Hypothalamus (tissue), 51 donors: ENCODE measurements at places on chromosomes 5 and 9.
A peak's percentile ranks its signal among the peaks of the same experiment; 100 is the strongest.

DNA sequence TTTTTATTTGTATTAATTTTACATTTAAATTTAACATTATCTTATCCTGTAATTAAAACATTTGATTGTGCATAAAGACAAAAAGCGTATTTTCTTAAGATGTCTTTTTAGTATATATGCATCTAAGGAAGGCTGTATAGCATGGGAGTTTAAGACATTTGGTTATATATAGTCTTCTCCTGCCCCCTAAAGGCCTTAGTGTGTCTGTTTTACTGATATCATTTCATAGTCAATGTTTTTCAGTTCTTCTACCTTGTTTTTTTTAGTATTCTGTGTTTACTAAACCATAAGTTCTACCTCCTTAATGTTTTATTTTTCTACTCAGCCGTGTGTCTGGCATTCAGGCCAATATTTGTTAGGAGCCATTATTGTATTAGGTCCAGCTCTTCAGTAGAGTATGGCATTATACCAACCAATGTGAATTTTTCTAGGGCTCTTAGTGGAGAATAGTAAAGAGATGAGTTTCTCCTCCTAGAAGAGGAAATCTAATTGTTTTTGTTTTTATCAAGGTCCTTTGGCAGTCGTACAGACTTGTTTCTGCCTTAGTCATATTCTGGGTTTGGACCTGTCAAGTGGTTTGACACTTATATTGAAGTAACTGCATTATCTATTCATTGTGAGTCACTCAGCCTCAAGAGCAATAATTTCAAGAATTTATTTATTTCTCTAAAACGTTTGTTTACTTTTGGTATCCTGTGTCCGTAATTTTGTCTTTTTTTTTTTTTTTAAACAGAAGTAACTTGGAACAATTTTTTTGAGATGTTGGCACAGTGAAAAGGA is 74.8 kb downstream of the SLF1 start:
- DNase-seq: no peak

- DNase-seq: no peak
Observed at GRCh38 chr9:9913276-9913832, 699.4 kb downstream of the PTPRD start.

GRCh38 chr5:179243333-179243732 is 101.9 kb downstream of the ADAMTS2 start:
- DNase-seq: peak; percentile 88

GRCh38 chr9:90044710-90045151 is 439.9 kb downstream of the GADD45G start:
- no peak for DNase-seq

DNA sequence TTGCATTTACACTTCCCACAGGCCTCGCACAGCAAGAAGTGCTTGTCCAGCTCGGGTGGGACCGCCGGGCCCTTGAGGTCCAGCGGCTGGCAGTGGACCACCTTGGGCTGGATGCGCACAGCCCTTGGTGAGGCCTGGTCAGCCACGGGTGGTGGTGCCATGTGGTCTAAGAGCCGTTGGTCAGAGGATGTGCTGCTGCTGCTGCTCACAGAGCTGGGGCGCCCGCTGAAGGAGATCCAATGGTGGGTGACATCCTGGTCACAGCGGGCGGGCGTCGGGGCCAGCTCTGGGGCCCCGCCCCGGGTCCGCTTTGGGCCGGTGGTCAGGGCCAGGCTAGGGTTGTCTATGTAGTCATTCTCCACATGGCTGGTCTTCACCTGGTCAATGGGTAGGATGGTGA is 10.2 kb downstream of the SPRY4 start:
- no peak for DNase-seq

DNA sequence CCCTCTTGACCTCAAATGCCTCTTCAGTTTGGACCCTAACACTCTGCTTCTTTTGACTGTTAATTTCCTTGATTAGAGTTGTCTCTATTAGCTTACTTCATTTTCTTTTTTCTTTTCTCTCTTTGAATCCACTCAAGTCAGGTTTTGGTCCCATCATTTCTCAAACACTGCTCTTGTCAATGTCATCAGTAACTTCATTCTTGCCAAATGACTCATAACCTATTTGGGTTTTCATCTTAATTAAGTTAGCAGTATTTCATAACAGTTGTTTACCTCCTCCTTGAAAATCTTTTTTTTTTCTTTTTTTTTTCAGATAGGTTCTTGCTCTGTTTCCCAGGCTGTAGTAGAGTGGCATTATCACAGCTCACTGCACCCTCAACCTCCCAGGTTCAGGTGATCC is 119.6 kb downstream of the PARP8 start:
- no peak for DNase-seq

DNA sequence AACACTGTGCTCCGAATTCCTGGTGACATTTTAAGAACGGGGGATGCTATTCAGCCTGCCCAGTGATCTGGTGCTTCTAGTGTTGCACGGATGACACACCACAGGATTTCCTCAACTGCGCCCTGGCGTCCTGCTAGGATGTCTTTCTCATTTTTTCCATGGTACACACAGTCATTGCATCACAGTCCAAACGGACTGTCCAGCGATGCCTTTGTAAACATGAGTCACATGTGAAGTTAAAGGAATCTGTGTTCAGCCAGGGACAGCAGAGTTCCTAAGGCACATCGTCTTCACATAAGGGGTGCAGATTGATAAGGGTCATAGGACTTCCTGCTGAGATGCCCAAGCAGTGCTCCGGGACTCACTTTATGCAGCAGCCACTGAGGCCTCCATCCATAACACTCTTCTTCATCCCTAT is 9.3 kb upstream of the PTPN3 start:
- DNase-seq: no peak

GRCh38 chr5:149215478-149216090 is 56.1 kb upstream of the AFAP1L1 start:
- no peak for DNase-seq

GRCh38 chr5:128844354-128844923 is 120.8 kb upstream of the SLC27A6 start:
- DNase-seq: no peak

GRCh38 chr5:125981016-125981415 is 442.2 kb upstream of the GRAMD2B start:
- DNase-seq: no peak

DNA sequence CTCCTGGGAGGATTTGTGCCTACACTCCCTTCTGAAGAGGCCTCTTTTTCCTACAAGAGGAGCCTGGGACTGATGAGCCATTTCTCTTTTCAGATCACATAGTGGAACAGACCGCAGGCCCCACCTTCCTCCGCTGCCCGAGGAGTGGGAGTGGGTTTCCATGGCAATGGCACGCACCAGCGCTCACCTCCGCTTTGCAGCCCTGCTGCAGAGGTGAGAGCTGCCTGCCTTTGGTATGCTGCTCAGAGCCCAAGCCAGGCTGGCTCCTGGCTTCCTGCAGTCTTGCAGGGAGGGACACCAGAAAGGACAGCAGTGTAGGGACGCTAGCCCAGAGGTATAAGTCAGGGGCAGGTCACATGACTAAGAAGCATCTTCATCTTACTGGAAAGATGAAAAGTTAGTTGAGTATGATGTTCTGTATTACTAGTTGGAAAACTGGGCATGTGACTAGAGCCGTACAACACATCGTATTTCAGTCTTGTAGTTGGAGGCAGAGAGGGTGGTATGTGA is 12.4 kb downstream of the PTTG1 start:
- peak; percentile 38 for DNase-seq

- DNase-seq: no peak
Observed at GRCh38 chr5:102753889-102754766, 977 bp upstream of the PAM start.

DNA sequence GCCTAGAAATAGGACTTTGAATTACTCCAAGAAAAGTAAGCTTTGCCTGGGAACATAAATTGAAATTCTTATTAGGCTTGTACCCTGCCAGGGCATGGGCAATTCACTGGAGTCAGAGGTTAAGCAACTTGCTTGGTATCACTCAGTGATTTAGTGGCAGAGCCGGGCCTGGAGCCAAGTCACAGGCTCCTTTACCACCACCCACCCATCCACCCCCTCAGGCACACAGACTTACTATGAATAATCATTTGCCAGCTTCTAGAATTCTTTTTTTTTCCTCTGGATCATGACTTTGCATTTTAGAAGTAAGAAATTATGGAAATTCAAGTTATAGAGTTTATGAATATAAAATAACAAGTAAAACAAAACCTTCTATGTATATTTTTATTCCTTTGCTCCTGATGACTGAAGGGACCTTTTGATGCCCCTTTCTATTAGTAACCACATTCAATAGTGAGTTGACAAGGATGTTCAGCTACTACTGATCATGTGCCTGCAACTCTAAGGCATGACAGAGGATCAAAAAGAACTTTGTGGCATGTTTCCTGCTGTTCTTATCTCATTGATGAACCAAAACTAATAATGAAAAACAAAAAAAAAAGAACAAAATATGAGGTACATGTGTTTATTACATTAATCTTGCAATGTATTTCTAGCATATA is 614.7 kb downstream of the TLR4 start:
- DNase-seq: no peak

DNA sequence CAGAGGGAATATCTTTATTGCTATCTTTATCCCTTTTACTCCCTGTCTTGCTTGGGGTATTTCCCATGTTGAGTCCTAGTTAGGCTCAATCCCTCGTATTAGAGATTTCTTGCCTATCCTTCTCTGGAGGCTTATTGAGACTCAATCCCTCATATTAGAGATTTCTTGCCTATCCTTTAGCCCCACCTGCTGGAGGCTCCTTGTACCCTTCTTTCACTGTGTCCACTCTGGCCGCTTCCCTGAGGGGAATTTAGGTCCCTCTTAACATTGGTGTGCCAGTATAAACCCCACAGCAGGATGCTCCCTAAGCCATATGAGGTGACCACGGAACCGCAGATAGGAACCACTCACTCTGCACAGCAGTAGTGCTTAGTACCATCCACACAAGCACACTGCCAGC is 110.7 kb upstream of the MAMDC2 start:
- DNase-seq: no peak

GRCh38 chr9:70218767-70219166 is 40.0 kb upstream of the SMC5 start:
- no peak for DNase-seq

- DNase-seq: no peak
Observed at GRCh38 chr5:120564013-120564412, 99.9 kb downstream of the PRR16 start.

GRCh38 chr9:130983970-130984369 is 25.0 kb upstream of the LAMC3 start:
- no peak for DNase-seq

DNA sequence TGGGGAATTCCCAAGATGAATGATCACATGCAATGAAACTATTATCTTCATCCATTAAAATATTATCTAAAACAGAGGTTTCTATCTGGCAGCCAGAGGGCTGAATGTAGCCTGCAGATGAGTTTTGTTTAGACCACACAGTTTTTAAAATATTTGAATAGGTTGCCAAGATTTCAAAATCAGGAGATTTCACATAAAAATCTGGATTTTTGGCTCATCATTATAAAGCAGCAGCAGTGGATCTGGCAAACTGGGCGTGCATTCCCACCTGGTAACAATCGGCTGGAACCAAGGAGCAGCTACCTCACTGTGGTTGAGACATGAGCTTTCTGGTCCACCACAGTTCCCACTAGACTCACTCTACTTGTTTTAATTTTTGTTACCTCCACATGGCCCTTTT is 155.1 kb downstream of the BNC2 start:
- DNase-seq: no peak

DNA sequence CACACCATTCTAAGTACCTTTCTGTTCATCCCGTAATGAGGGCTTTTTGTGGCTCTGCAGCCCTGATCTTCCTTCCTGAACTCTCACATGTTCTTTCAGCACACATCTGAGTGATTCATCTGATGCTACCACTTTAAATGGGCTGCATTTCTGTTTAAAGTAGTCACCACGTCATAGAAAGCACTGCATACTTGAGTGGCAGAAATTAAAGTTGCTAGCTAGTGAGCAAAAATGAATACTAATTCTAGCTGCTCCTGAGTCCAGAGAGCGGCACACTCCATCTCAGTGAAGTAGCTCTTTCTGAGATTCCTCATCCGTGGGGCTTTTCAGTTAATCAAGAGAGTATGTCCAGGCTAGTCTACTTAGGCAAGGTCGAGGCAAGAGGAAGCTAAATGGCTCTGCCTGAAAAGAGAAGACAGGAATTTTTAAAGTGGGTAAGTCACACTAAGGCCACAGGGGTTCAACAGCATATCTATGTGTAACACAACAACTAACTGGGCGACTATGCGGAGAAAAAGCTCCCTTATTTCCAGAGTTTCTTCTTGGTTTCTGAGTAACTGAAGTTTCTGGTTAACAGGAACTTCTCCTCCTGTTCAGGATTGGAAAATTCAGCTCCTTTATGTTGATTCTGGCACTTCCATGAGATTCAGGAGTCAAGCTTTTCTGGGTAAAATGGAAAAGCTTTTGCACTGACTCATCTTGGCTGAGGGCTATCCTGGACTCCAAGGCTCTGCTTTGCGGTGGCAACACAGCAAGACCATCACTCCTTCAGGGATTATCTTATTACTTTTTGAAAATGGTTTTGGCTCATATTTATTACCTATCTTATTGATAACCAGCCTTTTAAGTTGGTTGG is 109.5 kb downstream of the TAF11L14 start:
- DNase-seq: no peak

- no peak for DNase-seq
Observed at GRCh38 chr5:139575751-139576150, 14.6 kb downstream of the UBE2D2 start.
